Right ventricle myocardium superior (tissue), 1 donor: ENCODE measurements at places on chromosomes 16 and 17.

DNA sequence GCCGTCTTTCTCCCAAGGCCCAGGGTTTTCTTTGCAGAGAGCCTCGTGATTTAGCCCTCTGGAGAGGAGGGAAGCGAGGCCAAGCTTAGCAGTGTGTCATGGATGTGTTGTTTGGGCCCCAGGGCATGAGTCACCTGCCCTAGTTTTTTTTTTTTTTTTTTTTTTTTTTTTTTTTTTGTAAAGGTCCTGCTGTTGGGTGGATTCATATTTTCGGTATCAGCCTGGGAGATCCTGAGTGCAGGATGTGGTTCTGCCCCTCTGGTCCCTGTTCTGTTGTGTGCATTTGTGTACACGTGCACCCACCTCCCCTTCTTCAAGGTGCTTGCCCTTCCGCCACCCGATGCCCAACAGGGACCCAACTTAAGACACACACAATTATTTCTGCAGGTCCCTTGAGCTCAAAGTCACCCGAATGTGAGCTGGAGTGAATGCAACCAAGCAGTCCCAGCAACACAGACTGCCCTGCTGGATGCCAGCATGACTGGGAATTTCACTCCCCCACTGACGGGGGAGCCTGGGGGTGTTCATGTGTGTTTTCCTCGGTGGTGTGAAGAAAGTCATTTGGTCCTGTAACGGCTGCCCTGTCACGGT lies 265.8 kb upstream of the TNRC6C start:
- no peak for DNase-seq

- DNase-seq: no peak
Observed at GRCh38 chr16:62298600-62298999, 262.4 kb upstream of the CDH8 start.

- DNase-seq: no peak
Observed at GRCh38 chr16:57952909-57953308, 18.0 kb downstream of the CNGB1 start.

DNA sequence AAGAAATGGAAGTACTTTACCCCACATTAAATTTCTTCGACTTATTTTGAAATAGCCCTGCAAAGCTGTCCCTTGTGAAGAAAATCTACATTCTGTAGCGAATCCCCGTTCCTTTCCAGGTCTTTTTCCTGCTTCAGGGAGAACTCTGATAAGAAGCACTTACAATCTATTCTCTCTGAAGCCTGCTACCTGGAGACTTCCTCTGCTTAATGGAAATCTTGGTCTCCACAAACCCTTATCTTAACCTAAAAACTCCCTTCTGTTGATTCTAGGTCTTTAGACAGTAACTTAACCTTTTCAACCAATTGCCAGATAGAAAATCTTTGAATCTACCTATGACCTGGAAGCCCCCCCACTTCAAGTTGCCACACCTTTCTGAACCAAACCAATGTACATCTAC lies 1.6 kb upstream of the CYBC1 start:
- no peak for DNase-seq

GRCh38 chr17:18246880-18247612 lies 11.5 kb downstream of the FLII start:
- DNase-seq: peak; percentile 76

DNA sequence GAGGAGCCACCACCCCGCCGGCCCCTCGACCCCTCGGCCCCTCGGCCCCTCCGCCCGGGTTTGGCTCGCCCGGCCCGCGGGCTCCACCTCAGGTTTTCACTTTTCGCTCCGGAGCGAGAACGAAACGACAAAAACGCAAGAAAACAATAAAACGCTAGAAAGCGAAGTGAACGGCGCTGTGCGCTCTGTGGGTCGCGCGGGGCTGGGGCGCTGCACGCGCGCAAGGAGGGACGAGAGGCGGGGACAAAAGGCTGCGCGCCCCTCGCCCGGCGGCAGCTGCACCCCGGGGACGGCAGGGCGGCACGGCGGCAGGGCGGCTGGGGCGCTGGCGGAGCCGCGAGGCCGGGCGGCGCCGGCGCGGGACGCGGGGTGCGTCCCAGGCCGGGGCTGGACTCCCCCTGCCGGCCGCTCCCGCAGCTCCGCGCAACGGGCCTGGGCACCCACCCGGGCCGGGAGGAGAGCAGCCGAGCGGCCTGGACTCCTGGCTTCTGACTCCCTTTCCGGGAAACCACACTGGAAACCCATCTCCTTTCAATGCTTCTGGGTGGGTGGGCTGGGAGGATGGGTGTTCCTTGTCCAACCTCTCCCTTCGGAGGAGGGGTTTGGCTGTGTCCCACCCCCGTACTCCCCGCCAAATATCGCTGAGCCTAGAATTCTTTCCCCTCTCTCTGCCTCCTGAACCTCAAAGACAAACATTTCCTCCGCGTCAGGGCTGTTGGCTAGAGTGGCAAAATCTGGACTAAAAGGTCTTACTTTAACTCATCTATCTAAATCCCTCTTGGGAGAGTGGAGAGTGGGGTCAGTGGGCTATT lies 9.9 kb downstream of the TBX2 start:
- peak; percentile 74 for DNase-seq

DNA sequence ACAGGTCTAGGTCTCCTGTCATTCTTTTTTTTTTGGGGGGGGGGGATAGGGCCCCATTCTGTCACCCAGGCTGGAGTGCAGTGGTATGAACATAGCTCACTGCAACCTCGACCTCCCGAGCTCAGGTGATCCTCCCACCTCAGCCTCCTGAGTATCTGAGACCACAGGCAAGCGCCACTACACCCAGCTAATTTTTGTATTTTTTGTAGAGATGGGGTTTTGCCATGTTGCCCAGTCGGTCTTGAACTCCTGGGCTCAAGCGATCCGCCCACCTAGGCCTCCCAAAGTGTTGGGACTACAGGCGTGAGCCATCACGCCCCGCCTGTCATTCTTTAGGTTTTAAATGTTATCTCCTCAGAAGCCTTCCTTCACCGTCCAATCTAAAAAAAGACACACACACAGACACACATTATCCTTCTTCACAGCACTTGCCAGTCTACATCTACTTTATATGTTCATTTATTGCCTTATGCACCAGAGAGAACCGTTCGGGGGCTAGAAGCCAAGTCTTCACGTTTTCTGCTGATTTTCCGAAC lies 694 bp downstream of the MRPL27 start:
- DNase-seq: no peak

GRCh38 chr17:80397034-80397387 lies 18.0 kb upstream of the ENDOV start:
- DNase-seq: no peak

DNA sequence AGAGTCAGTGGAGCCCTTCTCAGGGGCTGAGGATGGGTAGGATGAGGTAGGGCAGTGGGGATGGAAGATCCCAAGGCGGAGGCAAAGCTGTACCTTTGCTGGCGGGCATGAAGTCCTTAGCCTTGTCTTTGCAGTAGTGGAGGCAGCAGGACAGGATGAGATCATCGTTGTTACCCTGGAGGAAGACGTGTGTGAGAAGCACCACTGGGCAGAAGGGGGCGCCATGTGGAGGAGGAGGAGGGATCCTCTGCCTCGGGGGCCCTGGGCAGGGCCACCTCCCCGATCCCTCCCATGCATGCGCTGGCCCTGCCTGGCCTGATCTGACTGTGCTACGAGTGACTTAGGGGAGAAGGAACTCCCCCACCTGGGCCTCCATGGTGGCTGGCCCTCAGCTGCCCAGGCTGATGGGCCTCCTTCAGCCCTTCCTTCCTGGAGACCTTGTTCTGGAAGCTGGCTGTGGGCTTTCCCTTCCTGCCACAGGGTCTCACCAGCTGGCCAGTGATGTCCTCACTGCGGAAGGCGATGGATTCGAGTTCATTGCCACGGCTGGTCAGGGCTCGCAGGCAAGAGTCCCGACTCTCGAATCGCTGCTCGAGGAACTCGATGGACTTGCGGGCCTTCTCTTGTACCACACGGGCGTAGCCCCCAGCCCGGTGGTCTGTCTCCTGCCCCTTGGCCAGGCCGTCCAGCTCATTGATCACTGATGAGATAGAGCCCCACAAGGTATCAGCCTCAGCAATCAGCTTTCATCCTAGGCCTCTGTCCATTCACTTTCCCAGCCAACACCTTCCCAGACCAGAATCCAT lies 10.3 kb downstream of the HIC1 start:
- peak; percentile 70 for DNase-seq

GRCh38 chr17:7017827-7018200 lies 5.0 kb upstream of the BCL6B start:
- no peak for DNase-seq

DNA sequence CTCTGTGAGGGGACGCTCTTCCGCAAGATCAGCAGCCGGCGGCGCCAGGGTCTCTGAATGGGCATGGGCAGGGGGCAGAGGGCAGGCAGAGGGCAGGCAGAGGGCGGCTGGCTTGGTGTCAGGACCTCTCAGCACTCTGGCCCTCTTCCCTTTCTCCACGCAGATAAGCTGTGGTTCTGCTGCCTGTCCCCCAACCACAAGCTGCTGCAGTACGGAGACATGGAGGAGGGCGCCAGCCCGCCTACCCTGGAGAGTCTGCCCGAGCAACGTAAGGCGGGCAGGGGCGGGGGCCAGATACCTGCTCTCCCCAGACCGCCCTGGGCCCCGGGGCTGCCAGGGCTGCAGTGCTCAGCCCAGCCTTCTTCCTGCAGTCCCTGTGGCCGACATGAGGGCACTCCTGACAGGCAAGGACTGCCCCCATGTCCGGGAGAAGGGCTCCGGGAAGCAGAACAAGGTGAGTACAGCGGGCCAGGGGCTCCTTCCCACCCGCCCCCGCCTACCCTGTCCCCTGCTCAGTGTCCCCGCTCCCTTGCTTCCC lies 4.1 kb downstream of the ELMO3 start:
- no peak for DNase-seq

DNA sequence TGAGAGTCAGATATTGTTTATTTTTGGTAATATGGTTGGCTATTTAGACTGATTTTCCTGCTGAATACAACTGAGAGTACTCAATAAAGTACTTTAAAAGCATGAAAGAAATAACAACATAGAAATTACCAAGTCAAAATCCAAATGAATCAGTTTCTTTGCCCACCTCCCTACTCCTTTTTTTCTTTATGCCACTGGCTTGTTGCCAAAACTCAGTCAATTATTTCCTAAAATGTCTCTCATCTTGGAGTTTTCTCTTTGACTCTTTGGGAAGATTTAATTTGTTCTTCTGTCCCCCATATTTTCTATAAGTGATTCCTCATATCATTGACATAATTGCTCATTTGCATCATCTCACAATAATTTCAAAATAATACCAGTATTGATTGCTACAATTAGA lies 2.6 kb upstream of the OMG start:
- DNase-seq: no peak

GRCh38 chr17:34862384-34862783 lies 98.9 kb downstream of the CCT6B start:
- no peak for DNase-seq

- DNase-seq: no peak
Observed at GRCh38 chr17:67349420-67349819, 17.0 kb downstream of the PSMD12 start.

- no peak for DNase-seq
Observed at GRCh38 chr16:74950511-74950910, 34.4 kb downstream of the WDR59 start.

- peak; percentile 50 for DNase-seq
Observed at GRCh38 chr16:3131755-3132377, 3.0 kb upstream of the ZNF213 start.

DNA sequence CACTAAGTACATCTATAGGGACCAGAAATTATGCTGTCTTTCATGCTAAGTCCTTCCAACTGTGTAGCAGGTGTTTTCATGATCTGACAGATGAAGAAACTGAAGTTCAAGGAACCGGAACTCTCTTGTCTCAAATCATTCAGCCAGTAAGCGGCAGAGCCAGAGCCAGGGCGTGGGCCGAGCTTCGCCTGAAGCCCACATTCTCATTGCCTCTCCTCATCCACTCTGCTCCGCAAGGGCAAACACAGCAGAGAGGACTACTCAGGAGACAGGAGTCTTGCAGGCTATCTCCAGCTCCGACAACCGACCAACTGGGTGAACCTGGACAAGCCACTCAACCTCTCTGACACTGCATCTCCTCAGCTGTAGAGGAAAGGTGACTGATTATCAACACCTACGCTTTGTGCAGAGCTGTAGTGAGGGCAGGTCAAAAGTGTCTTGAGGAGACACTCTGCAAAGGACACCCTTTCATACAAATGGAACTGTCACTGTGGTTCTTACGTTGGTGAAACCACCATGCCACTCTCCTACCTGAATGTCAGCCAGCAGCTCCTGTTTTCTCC lies 72.9 kb downstream of the CYTH1 start:
- no peak for DNase-seq

DNA sequence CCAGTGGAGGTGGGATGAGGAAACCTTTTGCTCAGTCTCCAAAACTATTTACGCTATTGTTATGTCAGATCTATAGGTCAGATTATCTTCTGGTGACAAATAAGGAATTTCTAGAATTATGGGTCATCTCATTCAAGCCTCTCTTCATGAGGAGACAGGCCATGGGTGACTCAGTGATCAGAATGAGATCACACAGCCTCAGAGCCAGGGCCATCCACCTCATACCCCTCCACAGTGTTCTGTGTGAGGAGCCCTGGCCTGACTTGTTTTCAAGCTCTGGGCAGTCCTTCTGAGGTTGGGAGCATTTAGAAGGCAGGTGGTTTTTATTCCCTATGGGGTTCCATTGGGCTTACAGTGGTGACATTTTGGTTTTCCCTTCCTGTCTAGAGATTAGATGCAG lies 26.5 kb downstream of the YPEL2 start:
- no peak for DNase-seq

GRCh38 chr17:44948315-44948795 lies 782 bp upstream of the KIF18B start:
- no peak for DNase-seq
